ENCODE measurements at places on chromosomes 4 and X.

DNA sequence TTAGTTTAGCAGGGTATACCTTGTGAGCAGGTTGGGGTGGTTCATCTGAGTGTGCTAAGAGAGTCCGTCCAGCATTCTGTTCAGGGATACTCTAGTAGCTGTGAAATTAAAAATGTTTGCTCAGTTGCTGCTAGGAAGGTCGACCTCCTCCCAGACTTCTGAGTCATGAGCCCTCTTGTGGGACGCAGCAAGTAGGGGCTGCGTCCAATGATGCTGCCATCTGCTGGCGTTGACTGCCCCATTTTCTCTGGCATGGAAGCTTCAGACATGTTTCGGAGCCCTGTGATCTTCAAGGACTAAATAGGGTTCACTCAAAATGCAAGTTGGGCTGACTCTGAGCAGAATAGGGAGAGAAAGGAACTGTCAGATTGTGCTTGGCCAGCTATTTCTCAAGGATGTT is 201.0 kb upstream of the ARSJ start:
- DNase-seq, result no peak

- DNase-seq, result peak; percentile 14
Measured at GRCh38 chrX:15903186-15903681, 48.6 kb upstream of the AP1S2 start.

DNA sequence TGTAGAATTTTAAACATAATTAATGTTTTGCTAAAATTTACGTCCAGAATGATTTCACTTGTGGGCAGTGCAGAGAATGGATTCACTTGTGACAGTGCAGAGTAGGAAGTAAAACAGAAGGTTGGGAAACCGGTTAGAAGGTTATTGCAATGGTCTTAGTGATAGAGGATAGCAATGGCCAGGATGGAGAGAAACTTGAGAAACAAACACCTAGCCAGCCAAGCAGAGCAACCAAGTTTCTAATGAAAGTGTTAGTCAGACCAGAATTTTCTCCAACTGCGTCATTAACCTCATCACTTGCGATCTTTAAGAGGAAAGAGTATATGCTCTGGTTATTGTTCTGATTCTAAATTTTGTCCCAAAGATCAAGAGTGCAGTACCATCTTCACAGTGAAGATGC is 50.0 kb upstream of the TBC1D9 start:
- DNase-seq, result no peak

DNA sequence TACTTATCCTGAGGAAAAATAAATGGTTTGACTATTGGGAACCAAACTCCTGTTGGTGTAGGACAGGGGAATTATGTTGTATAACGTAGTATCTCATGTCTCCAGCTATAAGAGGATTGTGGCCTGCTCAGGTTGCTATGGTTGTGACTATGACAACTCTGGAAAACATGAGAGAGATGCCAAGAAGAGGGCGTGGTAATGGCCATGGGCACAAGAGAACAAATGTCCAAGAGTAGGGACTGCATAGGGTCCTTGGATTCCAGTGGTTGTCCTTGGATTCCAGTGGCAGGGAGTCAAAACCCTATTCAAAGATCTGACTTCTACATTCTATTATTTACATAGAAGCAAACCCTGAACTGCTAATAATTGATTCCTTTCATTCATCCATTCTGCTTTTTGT is 6.8 kb upstream of the MOB1B start:
- DNase-seq, result no peak
